ENCODE measurements at places on chromosomes 1 and 21.

GRCh38 chr1:53462769-53463501 is 3.7 kb downstream of the DMRTB1 start:
- no peak for DNase-seq

- no peak for DNase-seq
These were observed 165.8 kb upstream of the EDN2 start for GRCh38 chr1:41650028-41650880.

- DNase-seq, result no peak
These were observed 44.3 kb upstream of the ZC3H11B start for GRCh38 chr1:219657186-219657585.

DNA sequence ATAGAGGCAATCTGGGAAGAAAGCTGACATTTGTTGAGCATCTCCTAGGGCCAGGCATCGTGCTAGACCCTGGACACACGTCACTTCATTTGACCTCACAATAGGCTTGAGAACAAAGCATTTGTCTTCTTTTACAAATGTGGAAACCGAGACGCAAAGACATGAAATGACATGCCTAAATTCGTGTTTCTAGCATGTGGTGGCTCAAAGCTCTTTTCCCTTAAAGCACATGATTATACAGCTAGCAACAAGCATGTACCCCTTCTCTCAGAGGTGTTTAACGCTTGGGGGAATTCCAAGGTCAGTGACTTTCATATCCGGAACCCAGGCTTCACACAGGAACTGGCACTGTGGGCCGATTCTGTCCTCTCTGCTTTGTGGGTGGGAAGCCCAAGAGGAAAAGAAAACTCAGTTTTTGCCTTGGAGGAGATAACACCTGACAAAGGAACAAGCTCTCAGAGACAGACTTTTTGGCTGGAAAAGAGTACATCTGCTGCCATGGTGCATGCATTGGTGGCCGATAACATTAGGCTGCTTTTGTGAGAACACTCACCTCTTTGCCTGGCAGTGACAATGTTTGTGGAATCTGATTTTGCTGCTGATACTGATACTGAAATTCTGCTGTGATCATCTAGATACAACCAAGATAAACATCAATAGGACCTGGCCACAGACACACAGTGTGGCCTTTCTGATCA is 15.4 kb upstream of the CD2 start:
- DNase-seq, result no peak

All from non-pigmented ciliary epithelial cell (primary cell).